ENCODE measurements at places on chromosomes 7 and 10.

GRCh38 chr7:124375391-124375790 lies 342.5 kb upstream of the TMEM229A start:
- DNase-seq, result no peak

- no peak for DNase-seq
Measured at GRCh38 chr10:112187527-112187926, 4.0 kb upstream of the GPAM start.

- no peak for DNase-seq
Measured at GRCh38 chr7:47725031-47725780, 143.3 kb upstream of the TNS3 start.

GRCh38 chr7:74185636-74186035 lies 11.5 kb downstream of the EIF4H start:
- no peak for DNase-seq

GRCh38 chr10:23418051-23418681 lies 20.7 kb upstream of the OTUD1 start:
- DNase-seq, result no peak

GRCh38 chr7:128985660-128986059 lies 47.9 kb downstream of the IRF5 start:
- no peak for DNase-seq

GRCh38 chr10:130935128-130935439 lies 376.4 kb downstream of the TCERG1L start:
- no peak for DNase-seq

DNA sequence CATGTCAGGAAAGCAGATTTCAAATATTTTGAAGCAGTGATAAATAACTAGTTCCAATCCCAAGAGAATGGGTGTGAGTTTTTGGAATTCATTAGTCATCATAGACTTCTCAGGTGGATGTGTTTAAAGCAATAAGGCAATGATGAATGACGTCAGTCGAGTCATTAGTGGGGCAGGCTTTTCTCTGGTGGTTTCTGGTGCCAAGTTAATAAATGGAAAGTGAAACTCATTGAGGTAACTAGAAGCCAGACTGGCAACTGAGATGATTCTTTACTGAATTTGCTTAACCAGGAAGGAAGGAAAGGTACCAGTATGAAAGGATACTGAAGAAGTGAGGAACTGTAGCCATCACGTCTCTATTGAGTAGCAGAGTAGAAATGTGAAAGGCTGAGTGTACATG lies 311.0 kb downstream of the GPAM start:
- DNase-seq, result no peak

DNA sequence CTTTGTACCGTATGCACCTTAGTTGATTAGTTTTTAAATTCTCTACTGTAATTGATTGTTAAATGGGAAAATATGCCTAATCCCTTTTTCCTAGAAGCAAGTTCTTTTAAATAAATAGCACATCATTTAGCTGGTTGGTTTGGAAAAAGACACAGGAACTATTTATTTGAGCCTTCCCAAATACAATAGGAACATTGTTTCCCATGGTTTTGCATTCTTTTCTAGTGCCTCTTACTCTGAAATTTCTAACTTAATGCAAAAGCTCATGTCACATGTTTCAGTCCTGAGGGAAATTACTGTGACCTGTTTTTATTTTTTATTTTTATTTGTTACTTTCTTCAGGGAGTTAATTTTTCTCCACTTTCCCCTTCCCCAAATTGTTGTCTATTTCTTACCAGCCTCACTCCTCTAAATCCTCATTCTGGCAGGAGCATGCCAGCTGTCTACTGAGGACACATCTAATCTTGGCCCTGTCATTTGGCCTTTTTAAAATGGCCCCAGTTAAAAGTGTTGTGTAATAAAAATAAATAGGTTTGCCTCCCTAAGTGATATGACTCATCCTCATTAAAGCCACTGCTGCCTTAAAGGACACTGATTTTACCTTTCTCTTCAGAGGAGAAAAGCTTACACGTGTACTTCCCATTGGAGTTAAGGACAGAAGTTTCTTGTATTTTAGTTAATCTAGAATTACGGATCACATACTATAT lies 94.5 kb downstream of the PPP1R3A start:
- no peak for DNase-seq

GRCh38 chr10:124680675-124681074 lies 63.5 kb downstream of the FAM53B start:
- no peak for DNase-seq

DNA sequence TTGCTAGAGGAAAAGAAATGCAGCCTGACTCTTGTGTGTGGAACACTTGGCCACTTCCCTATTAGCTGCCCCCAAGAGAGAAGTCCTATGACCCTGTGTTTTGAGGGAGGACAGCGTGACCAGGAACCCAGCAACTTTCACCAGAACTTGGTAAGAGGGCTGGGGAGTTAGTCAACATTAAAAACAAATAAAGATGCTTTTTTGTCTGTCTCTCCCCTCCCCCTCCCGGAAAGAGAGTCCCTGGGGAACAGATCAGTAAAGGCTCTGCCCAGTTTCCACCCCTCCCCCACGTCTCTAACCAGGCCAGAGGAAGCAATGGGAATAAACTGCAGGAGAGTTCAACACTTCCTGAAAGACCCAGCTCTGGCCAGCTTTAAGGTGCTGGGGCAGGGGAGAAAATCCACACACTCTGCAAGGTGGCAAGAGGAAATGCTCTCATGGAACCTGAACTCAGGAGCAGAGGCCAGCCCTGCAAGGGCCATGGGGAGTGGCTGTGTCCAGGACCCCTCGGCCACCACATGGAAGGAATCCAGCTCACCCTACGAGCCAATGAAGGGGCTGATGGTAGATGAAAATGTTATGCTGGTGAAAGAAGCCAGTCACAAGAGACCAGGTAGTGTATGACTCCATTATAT lies 21.5 kb downstream of the SH3PXD2A start:
- no peak for DNase-seq

DNA sequence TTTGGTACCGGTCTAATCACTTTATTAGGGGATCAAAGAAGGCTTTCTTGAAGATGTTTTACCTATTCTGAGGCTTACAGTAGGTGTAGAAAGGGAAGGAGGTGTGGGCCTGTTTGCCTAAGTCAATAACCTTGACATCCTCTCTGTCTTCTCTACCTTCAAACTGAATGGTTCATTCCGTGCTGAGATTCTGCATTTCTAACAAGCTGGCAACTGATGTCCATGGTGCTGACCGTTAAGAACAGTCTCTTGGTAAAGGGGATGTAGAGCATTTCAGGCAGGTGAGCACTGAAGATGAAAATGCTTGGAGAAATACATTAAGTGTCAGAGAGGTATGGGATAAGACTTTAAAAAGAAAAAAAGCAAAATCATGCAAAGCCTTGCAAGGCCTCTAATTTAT lies 51.5 kb upstream of the DGKB start:
- no peak for DNase-seq

DNA sequence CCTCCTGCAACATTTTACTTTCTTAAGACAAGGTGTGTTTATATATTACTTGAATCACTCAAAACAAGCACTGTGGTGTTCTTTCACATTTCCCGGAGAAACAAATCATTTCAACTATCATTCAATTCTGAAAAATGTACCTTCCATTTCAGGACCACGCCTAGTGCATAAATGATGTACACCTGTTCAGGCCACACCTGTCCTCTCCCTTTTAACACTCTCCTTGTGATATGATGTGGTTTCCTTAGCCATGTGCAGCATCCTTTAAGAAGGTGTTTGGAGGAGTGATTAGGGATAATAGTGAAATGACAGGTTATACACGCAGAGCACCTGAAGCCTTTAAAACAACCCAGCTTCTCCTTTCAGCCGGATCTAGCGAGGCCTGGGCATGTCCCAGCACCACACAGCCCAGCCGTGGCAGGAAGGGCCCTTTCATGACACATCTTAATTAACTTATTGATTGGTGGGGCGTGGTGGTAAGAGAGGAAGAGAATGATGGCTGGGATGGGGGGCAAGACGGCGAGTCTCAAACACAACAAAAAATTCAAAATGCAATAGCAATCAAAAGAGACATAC lies 26.9 kb downstream of the ABLIM1 start:
- DNase-seq, result no peak

DNA sequence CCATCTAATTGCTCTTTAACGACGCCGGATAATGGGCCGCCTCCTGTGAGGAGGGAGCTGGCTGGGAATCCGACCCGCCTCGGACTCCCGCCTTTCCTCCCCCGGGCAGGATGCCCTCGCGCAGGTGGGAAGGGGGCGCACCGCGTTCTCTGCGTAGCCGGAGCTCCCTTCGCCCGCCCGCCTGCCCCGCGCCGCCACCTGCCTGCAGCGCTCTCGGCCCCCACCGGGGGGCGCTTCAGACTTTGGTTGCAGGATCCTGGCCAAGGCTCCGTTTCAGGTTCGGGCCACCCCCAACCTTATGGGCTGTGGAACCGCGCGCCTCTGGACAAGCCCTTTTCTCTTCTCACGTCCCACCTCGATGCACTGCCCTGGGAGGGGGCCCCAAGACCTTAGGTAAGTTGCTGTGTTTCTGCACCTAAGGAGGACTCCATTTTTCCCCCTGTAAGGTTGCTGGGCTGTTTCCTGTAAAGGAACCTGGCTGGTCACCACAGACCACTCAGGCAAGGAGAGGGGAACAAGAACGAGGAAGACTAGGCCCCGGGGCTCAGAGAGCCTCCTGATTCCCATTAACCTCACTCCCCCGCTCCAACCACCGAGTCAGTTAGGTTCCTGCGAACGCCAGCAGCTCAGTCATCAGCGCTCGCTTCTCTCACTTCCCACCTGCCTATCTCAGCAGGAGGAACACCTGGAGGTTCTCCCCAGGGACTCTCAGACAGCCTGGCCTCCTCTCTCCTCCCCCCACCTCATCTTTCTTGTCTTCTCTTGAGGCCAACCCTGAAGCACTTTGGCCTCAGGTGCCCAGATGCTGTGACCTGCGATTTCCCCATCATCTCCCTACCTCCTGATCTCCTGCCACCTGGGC lies 11.3 kb upstream of the KAZALD1 start:
- peak; percentile 76 for DNase-seq

- no peak for DNase-seq
Measured at GRCh38 chr10:64076322-64076940, 555.2 kb downstream of the REEP3 start.

DNA sequence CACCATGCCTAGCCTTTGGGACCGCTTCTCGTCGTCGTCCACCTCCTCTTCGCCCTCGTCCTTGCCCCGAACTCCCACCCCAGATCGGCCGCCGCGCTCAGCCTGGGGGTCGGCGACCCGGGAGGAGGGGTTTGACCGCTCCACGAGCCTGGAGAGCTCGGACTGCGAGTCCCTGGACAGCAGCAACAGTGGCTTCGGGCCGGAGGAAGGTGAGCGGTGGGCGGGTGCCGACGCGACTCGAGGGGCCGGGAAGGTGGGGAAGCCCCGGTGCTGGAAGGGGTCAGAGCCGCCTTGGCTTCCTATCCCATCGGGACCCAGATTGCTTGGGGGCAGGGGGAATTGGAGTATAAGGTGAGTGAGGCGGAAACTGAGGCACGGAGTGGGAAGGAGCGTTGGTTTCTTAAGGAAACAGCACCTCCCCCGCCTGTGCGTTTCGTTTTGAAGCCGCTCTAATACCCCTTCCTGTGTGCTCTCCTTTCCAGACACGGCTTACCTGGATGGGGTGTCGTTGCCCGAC lies 547 bp downstream of the DDIT4 start:
- DNase-seq, result no peak

- DNase-seq, result no peak
Measured at GRCh38 chr7:131532570-131533091, 23.8 kb downstream of the PODXL start.

- no peak for DNase-seq
Measured at GRCh38 chr10:22391600-22391999, 46.3 kb downstream of the SPAG6 start.

DNA sequence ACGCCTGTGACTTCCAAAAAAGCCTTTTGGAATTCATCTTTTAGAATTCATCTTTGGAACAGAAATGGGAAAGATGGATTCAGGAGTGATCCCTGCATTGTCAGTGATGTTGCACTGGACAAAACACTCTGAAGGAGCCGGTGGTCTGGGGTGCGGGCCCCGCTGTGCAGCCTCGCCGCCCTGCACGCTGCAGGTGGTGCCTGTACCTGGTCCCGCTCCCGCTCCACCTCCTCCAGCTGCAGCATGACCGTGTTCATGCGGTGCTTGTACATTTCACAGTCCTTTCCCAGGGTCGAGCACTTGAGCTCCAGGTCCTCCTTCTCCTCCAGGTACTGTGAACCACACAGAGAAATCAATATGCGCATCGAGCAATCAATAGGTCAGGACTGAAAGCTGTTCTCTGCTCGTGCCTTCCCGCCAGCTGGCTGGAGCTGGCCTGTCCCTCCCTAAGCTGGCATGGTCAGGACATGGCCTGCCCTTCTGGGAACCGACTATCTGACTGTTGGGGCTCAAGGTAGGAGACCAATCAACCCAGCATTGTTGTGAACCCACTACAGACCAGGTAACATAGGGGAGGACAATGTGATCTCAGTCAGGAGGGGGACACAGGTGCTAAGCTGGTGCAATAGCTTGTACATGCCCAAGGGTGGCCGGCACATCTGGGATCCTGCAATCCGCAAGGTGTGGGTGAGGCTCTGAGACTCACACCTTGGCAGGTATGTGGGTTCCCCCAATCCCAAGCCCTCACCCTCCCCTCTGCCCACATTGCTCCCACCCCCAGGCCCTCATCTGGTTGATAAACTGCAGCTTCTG lies 93.8 kb upstream of the GNA12 start:
- DNase-seq, result no peak

DNA sequence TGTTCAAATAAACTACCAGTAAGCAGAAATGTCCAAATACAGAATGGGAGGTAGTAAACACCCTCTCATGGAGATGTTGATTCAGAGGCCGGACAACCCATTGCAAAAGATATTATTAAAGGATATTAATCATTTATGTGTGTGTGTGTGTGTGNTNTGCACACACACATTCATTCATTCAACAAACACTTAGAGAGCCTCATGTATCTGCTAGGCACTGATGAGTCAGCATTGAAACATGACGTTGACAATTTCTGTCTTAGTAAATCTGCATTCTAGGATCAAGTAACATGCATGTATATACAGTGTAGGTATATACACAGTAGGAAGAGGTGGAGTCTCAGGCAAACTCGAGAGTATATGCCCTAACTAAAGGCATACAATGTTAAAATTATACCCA lies 187.0 kb downstream of the ZNF365 start:
- DNase-seq, result no peak
